ENCODE measurements at places on chromosomes 5 and 9.

- no peak for DNase-seq
- H3K36me3 ChIP-seq = no peaks in the 10 kb centered on the region
- H3K4me1 ChIP-seq = no peaks in the 10 kb centered on the region
- no peak overlapping the region for H3K27ac ChIP-seq
- no peaks in the 10 kb centered on the region for H3K27me3 ChIP-seq
Observed at GRCh38 chr5:149450199-149450598, 71.1 kb upstream of the IL17B start.

DNA sequence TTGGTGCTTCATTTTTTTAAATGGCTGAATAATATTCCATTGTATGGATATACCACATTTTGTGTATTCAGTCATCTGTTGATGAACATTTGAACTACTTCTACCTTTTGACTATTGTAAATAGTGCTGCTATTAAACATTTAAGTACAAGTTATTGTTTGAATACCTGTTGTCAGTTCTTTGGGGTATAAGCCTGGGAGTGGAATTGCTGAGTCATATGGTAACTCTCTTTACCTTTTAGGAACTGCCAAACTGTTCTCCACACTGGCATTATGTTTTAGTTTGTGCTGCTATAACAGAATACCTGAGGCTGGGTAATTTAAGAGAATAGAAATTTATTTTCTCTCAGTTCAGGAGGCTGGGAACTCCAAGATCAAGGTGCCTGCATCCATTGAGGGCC, 15.7 kb upstream of the PDE8B start:
- H3K27ac ChIP-seq = no peak overlapping the region
- H3K36me3 ChIP-seq = peaks cover 14% of the 10 kb centered on the region
- DNase-seq = no peak
- peaks cover 15% of the 10 kb centered on the region for H3K27me3 ChIP-seq

DNA sequence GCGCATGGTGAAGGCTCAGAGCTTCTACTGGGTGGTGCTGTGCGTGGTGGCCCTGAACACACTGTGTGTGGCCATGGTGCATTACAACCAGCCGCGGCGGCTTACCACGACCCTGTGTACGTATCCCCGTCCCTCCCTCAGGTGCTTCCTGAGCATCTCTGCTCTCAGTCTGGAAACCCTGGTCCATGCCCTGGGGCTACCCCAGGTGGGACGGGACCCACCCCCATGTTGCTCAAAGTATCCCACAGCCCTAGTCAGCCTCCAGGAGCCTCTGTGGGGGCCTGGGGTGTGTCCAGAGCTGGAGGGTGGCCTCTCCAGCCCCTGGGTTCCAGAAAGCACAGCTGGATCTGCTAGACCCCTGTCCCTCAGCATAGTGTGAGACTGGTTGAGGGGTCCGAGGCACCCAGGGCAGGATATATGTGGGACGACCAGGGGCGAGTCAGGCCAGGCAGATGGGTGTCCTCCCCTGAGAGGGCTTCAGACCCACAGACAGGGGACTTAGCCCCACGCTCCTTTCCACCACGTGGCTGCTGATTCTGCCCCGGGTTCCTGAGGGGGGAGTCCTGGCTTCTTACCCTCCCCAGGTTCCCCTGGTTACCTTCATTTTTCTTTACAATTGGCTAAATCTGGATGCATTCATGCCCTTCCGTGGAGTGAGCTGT, 94.0 kb downstream of the CACNA1B start:
- H3K27ac ChIP-seq = no peak overlapping the region
- no peaks in the 10 kb centered on the region for H3K4me1 ChIP-seq
- H3K36me3 ChIP-seq = no peaks in the 10 kb centered on the region
- DNase-seq = no peak
- H3K4me3 ChIP-seq = no peak overlapping the region
- peaks cover 35% of the 10 kb centered on the region for H3K27me3 ChIP-seq

- H3K27ac ChIP-seq = no peak overlapping the region
- H3K27me3 ChIP-seq = no peaks in the 10 kb centered on the region
- H3K4me3 ChIP-seq = no peak overlapping the region
- H3K4me1 ChIP-seq = peaks cover 4% of the 10 kb centered on the region
- no peaks in the 10 kb centered on the region for H3K36me3 ChIP-seq
Observed at GRCh38 chr5:100623719-100624118, 88.5 kb downstream of the FAM174A start.

DNA sequence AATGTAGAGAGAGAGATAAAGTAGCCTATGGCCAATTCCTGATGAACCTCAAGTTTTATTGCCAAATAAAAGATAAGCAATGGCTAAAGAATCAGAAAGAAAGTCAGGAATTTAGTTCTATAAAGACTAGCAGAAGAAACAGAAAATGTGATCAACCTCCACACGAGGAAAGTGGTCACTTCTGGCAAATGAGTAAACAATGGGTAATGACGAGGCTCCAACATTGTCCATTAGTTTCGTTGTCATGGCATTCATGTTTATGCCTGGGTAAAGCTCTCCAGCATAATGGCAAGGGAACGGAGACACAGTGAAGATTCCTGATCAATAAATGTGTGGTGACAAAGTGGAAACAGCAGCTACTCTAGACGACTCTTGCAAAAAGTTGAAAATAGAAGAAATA, 341.8 kb upstream of the CTNND2 start:
- H3K4me3 ChIP-seq = no peak overlapping the region
- H3K27me3 ChIP-seq = no peaks in the 10 kb centered on the region
- no peaks in the 10 kb centered on the region for H3K36me3 ChIP-seq
- no peak overlapping the region for H3K27ac ChIP-seq
- H3K4me1 ChIP-seq = no peaks in the 10 kb centered on the region
- DNase-seq = no peak

GRCh38 chr5:169763376-169764017, 126.4 kb downstream of the DOCK2 start:
- DNase-seq = no peak
- H3K4me3 ChIP-seq = no peak overlapping the region
- H3K36me3 ChIP-seq = peaks cover 39% of the 10 kb centered on the region
- H3K27ac ChIP-seq = no peak overlapping the region
